Activated T-helper 1 cell treated with anti-CD3 and anti-CD28 coated beads, Interleukin-2, amount 50 U/mL, for 16 hours (primary cell): ENCODE measurements at places on chromosomes 1 and 21.

GRCh38 chr1:242219905-242220304 is 221.0 kb upstream of the MAP1LC3C start:
- no peak for DNase-seq

- DNase-seq: no peak
Observed at GRCh38 chr1:167663002-167663772, 33.2 kb downstream of the RCSD1 start.

DNA sequence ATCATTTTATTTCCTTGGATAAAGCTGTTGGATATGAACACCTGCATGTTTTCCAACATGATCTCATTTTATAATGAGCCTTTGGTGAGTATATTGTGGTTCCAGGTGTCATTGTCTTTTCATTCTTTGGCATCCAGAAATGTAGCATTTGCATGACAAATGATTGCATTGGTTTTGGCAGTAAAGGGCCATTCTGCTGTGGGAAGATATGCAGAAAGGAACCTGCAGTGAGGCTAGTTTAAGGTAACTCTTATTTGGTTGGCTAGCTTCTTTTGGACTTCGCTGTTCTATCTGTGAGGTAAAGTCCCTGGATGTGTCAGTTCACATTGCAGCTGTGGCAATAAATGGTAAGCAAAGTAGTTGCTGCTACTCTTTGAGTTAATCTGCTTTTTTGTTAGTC is 343.0 kb downstream of the AMY1C start:
- no peak for DNase-seq

GRCh38 chr1:180171691-180172090 is 17.0 kb downstream of the QSOX1 start:
- no peak for DNase-seq

- no peak for DNase-seq
Observed at GRCh38 chr1:200373811-200374231, 36.0 kb downstream of the ZNF281 start.

DNA sequence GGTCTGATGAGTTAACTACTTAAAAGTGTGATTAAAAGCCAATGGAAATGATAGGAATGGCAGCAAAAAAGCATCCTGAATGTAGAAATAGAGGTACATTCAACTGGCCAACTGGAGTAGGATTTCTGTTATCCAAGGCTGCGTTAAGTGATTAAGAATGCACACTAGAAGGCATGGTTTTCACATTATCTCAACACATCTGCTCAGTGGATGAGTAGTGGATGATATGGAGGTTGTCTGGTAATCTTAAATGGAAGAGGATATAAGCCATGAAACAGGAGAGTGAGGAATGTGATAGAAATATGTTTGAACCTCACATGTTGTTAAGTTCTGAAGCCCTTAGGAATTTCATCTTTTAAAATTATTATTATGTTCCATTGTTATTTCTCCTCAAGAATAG is 839.9 kb downstream of the USP25 start:
- DNase-seq: no peak

DNA sequence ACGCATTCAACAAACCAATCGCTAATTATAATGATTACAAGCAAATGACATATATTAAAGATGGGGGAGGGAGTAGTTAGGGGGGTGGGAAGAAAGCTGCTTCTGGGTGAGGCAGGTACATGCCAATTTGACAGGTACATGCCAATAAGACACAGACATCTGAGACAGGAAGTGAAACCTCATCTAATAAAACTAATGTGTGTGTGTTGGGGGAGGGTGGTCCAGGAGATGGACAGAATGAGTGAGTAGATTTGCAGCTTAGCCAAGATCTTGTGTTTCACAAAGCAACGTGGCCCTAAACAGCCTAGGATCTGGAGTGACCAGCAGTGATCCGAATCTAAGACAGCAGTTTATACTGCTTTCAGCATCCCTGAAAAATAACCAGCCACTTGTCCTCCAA is 10.8 kb downstream of the CFAP45 start:
- no peak for DNase-seq

DNA sequence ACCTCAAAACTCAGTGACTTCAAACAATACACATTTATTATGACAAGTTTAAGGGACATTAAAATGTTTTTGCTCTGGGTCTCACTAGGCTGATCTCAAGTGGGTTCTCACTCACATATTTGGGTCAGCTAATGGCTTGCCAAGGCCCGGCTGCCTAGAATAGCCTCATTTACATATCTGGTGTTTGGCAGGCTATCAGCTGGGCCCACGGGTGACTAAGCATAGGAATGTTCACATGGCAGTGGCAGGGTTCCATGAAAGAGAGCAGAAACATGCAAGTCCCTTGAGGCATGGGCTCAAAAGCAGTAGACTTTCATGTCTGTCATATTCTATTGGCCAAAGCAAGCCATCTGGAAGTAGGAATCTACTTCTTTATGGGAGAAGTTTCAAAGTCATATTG is 492.6 kb downstream of the KCNT2 start:
- no peak for DNase-seq

GRCh38 chr1:58318157-58319005 is 228.1 kb downstream of the OMA1 start:
- DNase-seq: no peak

- no peak for DNase-seq
Observed at GRCh38 chr1:175504875-175505555, 238.4 kb downstream of the TNR start.

GRCh38 chr21:42607102-42607501 is 46.3 kb upstream of the PDE9A start:
- DNase-seq: no peak

DNA sequence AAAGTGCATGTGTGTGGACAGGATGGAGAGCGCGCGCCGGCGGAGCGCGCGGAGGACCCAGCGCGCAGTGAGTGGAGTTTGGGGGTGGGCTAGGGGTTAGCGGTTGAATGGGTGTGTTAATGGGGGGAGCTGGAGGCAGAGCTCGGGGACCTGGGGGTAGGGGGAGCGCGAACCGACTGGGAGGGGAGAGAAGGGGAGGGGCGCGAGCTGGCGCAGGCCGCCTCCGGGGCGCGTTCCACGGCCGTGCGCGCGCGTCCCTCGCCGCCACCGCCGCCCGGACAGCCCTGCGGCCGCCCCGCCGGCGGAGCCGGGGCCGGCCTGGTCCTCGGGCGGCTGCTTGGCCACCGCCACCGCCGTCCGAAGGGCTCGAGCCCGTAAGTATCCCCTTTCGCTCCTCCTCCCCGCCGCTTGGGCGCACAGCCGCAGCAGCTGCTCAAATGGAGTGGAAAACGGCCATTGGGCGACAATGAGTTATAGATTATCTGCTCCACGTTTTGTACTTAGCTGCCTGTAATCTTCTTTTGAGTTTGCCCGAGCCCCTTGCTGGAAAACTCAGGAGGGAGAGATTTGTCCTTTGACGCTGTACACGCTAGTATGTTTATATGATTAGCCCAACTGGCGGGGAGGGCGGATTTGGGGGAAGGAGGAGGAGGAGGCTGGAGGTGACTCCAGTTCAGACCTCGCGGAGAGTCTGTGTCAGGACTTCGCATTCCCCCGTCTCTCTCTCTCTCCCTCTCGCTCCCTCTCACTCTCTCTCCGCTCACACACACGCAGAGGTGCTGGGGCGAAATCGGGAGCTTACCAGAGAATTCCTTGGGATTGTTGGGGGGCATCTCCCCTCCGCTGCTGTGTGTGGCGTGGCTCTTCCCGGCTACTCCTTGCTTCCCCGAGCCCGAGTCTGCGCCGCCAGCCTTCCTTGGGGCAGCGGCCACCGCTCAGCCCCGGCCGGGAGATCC is at the start of gene ADGRL2:
ADGRL2 (plus strand) TSS at position 240 of the 956 bp plus-strand sequence. CDS start 36,051 bp downstream, outside the sequence.
- DNase-seq: no peak
